ENCODE measurements at places on chromosomes 7 and 10. TPM values are rescaled to one million over a fixed set of nuclear protein-coding genes. Genes with fewer than 3 reads are reported as not detected.

GRCh38 chr7:121352323-121352722 lies 23.5 kb downstream of the WNT16 start:
- DNase-seq: no peak

SLC26A4 gene
- not detected for total RNA-seq

EGR2 gene
- 1.2 TPM for total RNA-seq

GRCh38 chr10:121519901-121520493 lies 78.2 kb downstream of the FGFR2 start:
- no peak for DNase-seq

DNA sequence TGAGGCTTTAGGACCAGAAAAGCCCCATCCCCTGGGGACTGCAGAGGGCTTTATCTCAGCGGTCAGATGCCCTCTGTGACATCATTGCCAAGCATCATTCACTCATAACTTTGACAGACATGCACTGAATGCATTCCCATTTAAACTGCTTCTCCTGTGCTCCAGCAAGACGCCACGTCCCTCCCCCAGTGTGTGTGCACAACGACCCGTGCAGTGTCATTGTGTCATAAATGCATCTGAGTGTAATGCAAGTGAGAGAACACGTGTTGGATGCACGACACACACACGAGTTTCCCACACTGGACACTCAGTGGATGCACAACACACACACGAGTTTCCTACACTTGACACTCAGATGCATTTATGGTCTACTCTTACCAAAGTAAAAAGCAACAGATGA lies 337.9 kb downstream of the PTPRN2 start:
- no peak for DNase-seq

DNA sequence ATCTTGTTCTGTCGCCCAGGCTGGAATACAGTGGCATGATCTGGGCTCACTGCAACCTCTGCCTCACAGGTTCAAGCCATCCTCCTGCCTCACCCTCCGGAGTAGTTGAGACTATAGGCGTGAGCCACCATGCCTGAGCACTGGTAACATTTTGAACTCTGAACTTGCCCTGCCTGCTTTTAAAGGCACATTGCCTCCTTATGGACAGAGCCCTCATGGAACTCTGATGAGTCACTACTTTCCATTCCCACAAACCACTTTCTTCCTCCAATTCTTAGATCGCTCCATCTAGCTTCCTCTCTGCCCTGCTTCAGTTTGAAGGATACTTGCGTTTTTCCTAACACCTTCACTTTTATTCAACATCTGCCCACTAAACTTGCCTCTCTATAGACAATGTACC lies 38.1 kb downstream of the PRPS1L1 start:
- DNase-seq: no peak

DNA sequence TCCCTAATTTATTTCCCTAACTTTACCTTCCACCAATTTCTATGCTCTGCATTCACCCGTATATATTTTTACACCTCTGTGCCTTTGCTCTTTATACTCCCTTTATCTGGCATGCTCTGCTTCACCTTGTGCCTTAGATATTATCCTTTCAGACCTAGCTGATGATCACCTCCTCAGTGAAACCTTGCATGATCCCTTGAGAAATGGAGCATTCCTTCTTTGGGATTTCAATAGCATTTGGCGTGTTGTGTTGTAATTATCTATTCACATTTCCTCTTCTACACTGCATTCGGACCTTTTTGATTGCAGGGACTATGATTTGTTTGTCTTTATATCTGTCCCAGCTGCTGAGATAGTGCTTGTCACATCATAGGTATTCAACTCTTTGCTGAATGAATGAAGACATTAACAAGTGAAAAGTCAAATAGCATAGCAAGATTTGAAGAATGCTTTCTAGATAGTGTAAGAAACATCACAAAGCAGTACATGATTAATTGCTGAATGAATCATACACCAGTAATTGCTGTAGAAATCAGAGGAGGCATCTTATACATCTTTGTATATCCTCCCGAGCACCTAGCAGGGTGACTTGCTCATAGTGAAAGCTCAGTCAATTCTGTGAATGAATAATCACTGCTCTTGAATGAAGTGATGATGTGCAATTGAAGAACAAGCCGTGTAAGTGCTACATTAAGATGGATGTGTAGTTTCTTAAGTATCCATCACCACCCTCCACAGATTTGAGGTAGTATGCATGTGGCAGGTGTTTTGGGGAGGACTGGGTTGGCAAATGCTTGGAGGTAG lies 2.0 kb upstream of the TM9SF3 start:
- DNase-seq: peak; percentile 49

DNA sequence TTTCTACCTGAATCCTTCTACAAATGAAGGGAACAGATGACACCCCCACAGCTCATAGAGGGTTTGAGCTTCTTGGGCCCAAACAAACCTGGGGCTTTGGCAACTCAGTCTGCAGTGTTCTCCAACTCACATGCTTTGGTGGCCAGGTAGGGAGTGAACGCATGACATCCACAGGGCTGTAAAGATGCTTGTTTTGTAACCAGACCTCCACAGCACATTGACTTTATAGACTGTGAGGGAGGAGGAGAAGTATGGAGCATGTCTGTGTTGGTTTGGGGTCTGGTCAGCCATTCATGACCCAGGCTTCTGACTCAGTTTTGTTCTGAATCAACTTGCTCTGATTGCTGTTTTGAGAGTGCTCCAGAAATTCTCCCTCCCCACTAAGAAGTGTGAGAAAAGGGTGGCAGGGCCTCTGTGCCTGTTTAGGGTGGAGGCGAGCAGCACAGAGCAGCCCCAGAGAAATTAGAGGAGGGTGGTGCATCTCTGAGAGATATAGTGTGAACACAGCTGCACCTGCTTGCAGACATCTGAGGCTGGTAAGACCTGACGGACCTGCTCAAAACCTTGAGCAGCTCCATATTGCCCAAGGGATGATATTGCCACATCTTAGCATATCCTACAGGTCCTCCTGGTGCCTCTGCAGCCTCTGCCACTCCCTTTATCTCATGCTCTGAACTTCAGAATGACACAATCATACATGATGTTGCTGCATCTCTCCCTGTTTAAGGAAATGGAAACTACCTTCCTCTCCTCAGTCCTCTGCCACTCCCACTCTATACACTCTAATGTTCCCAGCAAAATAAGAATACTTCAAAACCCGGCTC lies 287.7 kb downstream of the ABCA13 start:
- peak; percentile 20 for DNase-seq

DNA sequence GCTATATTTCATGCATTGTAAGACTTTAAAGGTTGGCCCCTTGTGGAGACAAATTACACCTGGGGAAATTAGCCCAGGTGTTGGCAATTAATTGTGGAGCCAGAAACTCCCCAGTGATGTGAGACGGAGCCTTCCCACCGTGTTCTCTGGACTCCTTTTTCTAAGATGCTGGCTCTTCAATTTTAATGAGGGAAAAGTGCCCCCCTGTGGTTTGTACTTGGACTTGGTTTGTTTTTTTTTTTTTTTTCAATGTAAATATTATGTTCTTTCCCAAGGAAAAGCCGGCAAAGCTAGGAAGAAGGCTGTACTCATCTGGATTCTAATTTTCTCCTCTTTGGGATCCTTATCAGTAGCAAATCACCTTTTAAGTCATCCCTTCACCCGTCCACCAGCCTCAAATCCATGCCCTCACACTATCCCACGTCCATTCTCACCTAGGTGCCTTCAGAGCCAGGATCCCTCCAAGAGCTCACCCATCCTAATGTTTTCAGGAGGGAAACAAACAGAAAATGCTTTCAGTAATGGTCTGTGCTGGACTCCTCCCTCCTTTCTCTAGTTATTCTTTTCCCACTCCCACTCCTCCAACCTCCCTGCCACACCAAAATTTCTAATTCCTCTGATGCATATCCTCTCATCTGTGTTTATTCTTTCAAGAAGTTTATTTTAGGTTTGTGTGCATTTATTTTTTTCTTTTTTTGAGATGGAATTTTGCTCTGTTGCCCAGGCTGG lies 20.4 kb upstream of the ST8SIA6 start:
- no peak for DNase-seq

DNA sequence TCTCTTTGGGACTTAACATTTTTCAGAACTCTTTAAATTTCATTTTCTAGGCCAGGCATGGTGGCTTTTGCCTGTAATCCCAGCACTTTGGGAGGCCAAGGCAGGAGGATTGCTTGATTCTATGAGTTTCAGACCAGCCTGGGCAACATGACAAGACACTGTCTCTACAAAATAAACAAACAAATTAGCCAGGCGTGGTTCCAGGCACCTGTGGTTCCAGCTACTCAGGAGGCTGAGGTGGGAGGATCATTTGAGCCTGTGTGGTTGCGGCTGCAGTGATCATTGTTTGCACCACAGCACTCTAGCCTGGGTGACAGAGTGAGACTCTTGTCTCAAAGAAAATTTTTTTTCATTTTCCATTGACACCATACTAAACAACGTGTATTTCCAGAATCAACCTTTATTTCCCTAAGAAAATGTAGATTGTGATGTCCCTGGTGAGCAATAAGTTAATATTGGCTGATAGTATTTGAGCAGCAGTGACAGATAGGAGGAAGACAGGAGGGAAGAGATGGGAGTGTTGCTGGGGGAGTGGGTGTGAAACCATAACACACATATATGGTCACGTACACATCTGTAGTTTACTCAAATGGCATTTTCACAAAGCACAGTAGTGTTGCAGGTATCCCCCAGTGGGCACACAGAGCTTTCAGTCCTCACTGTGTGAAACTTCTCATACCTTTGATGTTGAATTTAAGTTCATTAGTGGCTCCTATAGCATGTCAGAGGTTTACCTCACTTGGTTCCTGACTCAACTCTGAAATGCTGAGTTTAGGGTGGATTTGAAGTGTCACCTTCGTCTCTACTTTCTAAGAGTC lies 205.6 kb downstream of the AUTS2 start:
- DNase-seq: no peak

- DNase-seq: no peak
Measured at GRCh38 chr10:78381107-78381506, 347.4 kb downstream of the RPS24 start.

GPR85 gene
- 2.2 TPM for total RNA-seq

SFTPA1 gene
- total RNA-seq: not detected

DNA sequence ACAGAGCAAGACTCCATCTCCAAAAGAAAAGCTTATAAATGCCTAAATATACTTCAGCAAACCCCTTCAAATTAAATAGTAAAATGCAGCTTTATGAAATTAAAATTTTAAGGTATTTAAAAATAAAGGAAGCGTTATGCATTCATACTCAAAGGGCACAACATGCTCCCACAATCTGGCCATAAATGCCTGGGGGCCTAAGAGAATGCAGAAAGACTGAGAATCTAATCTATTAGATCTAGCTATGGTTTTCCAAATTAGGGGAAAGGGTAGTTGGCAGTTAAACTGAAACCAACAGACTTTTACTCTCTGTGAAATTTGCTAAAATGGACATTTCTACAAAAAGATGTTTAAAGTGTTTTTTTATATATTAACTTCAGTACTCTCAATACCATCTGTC lies 40.6 kb downstream of the SORBS1 start:
- no peak for DNase-seq

- DNase-seq: no peak
Measured at GRCh38 chr10:73859428-73859783, 14.9 kb downstream of the CAMK2G start.

DNA sequence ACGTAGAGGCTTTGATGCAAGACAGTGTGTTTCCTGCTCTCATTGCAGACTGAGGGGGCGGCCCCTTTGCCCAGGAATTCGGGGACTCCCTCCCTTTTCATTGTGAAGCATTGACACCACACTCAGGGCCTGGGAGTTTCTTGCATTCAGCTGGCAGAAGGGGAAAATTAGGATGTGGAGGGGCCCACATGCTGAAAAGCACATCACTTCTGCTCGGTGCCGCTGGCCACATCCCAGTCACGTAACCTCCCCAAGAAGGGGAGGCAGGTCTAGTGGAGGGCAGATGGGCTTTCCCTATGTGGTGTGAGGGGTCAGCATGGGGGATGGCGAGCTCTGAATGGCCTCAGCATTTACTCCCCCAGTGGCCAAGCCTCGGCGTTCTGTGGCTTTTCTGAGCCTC lies 47.9 kb downstream of the ADCY1 start:
- DNase-seq: no peak

DNA sequence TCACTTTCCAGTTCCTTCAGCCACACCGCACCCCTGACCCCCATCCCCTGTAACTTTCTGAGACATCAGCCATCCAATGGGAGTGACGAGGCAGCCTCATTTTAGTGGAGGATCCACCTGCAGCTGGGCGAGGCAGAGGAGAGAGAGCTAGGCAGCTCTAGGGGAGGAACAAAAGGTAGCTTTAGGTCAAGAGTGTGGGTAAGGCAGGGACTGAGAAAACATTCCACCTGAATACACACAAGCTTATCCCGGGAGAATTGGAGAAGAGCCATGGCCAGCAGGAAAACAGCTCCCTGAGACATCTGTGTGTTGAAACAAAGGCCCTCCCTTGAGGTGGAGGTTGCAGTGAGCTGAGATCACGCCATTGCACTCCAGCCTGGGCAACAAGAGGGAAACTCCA lies 6.7 kb upstream of the KLRG2 start:
- DNase-seq: peak; percentile 88

Data from mammary epithelial cell (primary cell).